ENCODE measurements at places on chromosomes 3 and 15.

DNA sequence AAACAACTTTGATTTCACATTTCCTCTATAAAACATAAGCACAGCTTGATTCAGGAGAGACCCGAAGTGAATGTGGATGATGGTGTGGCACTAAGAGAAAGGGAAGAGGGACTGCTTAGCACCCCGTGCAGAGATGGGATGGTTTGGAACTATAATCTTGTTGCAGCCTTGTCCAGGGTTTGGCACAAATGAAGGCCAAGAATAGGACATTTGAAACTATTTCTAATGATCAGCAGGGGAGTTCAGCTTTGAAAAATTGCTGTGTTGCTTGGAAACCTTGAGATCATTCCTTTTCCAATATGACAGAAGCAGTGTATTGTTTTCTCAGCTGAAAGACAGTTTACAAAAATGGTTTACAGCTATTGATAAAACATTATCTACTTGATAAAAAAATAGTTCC, 49.7 kb downstream of the ASB7 start:
- H3K27me3 ChIP-seq, result no peaks in the 10 kb centered on the region
- H3K36me3 ChIP-seq, result peaks cover 6% of the 10 kb centered on the region
- H3K4me1 ChIP-seq, result no peaks in the 10 kb centered on the region
- H3K4me3 ChIP-seq, result no peak overlapping the region

DNA sequence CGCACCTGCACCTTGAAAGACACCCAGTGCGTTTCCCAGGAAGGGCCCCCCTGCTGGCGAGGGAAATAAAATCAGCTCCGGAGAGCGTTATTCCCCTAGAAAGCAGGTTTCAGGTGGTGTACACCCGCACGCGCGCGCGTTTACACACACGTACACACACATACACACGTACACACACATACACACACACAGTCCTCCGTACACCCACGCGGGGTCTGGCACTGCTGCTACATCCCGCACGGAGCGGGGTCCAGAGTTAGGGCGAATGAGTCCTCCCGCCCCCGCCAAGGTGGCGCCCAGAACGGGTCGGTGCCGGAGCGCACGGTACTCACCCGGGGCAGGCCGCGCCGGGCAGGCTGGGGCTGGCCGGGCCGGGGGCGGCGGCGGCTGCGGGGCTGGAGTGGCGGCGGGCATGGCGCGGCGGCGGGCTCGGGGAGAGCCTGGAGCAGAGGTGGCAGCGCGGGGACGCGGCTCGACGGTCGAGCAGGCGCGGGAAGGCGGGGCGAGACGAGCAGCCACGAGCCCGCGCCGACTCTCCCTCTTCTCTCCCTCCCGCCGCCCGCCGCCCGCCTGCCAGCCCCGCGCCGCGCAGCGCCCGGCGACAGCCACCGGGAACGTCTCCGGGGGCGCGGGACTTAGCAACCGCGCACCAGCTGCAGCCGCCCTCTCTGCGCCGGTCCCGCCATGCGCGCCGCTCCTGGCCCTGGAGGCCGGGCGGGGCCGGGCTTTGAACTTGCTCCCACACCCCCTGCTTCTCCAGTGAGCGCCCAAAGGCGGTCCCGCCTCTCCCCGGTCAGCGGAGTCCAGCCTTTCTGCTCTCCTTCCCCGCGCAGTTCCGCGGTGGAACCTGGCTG, at the start of gene DCLK3:
Gene DCLK3, minus strand, starts transcription at position 704 of the 854 bp plus-strand sequence. Its CDS starts 290 bp downstream, at position 414.
- H3K36me3 ChIP-seq, result no peaks in the 10 kb centered on the region
- H3K4me1 ChIP-seq, result peaks cover 2% of the 10 kb centered on the region
- H3K4me3 ChIP-seq, result peak within 1 kb of the TSS; percentile 57
- peaks cover 68% of the 10 kb centered on the region for H3K27me3 ChIP-seq
- no peak for DNase-seq

DNA sequence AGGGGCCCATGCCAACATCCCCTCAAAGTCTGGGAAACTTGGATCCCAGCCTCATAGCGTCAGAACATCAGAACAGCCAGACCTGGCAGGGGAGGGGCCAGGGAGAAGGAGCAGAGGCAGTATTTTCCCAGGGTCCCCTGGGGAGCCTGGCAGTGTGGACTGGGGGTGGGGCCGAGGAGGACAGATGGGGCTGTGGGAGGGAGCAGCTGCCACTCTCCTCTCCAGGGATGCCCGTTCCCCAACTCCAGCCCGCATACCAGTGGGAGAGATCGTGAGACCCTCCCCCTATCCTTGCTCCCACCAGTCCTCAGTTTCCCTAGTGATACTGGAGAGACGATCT, 6.5 kb upstream of the DNAJB8 start:
- no peak overlapping the region for H3K27ac ChIP-seq
- H3K36me3 ChIP-seq, result no peaks in the 10 kb centered on the region
- peaks cover 7% of the 10 kb centered on the region for H3K27me3 ChIP-seq
- DNase-seq, result no peak
- H3K4me1 ChIP-seq, result no peaks in the 10 kb centered on the region

GRCh38 chr15:73930790-73931281, 4.6 kb downstream of the LOXL1 start:
- no peak overlapping the region for H3K4me3 ChIP-seq
- H3K4me1 ChIP-seq, result peaks cover 11% of the 10 kb centered on the region
- H3K27me3 ChIP-seq, result peaks cover 8% of the 10 kb centered on the region
- H3K36me3 ChIP-seq, result peaks cover under 1% of the 10 kb centered on the region

GRCh38 chr3:141368062-141368924, at the start of gene ZBTB38:
Gene ZBTB38, plus strand, starts transcription at chr3:141368504. Its CDS starts 73,885 bp downstream, at chr3:141442389.
- H3K4me1 ChIP-seq, result peaks cover 9% of the 10 kb centered on the region
- DNase-seq, result no peak
- H3K36me3 ChIP-seq, result no peaks in the 10 kb centered on the region
- H3K27me3 ChIP-seq, result no peaks in the 10 kb centered on the region
- H3K4me3 ChIP-seq, result no peak within 1 kb of the TSS

GRCh38 chr3:45499529-45499928, 95.0 kb upstream of the LIMD1 start:
- no peaks in the 10 kb centered on the region for H3K27me3 ChIP-seq
- no peak for DNase-seq
- H3K4me3 ChIP-seq, result no peak overlapping the region
- no peak overlapping the region for H3K27ac ChIP-seq

DNA sequence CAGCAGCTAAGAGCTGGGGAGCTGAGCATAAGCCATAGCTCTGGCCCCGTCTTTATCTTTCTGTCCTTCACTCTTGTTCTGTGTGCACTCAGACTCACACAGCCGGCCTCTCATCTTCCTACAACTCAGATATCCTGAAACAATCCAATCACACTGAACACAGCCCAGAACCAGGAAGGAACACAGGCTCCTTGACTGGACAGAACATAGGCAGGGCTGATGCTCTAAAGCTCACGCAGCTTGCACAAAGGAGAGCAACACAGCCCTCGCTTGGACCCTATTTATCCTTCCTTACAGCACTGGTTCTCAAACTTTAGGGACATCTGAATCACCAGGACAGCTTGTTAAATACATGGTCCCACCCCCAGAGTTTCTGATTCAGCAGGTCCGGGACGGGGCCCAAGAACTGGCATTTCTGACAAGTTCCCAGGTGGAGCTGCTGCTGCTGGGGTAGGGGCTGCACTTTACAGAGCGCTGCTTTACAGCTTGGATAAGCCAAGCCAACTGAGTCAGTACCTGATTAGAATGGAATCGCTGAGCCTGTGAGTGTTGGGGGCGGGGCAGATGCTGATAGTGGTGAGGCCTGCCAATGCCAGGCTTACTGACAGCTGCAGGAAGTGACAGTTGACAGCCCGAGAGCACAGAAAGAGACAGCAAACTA, 65.1 kb downstream of the MRPL46 start:
- H3K4me1 ChIP-seq, result peaks cover 6% of the 10 kb centered on the region
- peak; percentile 10 for DNase-seq
- no peak overlapping the region for H3K4me3 ChIP-seq

DNA sequence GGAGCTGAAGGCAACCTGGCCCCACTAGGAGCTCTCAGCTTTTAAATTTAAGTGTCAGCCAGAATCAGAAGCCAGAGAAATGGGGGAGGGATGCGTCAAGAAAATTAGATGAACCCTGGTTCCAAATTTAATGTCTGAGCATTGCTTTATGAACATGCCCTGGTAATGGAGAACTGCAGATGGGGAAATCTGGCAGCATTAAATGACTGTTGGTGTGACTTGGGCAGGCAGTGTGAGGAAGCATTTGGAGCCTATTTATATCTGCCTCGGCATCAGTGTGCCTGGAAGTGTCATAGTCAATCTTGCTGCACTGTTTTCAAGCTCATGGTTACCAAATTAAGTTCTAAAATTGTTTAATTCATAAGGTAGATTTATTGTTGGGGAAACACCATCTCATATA, 29.0 kb downstream of the NME9 start:
- DNase-seq, result no peak
- H3K27me3 ChIP-seq, result no peaks in the 10 kb centered on the region
- peaks cover 2% of the 10 kb centered on the region for H3K4me1 ChIP-seq
- no peak overlapping the region for H3K27ac ChIP-seq

DNA sequence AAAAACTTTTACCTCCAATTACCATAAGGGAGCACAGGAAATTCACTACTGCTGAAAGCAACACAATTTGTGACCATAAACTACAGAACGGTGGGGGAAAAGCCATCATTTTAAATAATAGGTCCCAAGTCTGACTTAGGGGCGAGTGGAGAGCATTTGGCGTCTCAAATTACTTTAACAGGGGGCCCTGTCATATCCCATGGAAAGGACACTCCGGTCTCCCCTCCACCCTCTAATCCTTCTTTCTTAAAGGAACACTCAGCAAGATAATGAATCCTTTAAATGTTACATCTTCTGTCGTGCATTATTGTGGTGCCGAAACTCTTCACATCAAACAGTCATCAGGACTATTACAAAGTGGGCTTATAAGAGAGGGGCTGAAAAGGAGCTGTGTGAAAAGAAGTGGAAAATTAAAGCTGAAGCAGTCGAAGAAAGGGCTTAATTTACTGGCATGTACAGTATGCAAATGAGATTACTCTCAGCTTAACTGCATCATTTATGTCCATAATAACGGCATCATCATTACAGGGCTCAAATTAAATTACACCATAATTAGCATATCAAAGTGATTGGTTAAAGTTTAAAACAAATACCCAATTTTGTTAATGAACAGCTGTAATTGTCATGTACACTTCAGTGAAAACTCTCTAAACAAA, 342.2 kb downstream of the FOXP1 start:
- no peak for DNase-seq
- peaks cover 9% of the 10 kb centered on the region for H3K4me1 ChIP-seq
- H3K27ac ChIP-seq, result no peak overlapping the region
- no peaks in the 10 kb centered on the region for H3K27me3 ChIP-seq

GRCh38 chr3:88188436-88188835, 38.7 kb downstream of the C3orf38 start:
- no peak overlapping the region for H3K27ac ChIP-seq
- H3K27me3 ChIP-seq, result peaks cover 3% of the 10 kb centered on the region
- DNase-seq, result no peak
- H3K4me1 ChIP-seq, result peaks cover 5% of the 10 kb centered on the region
- no peaks in the 10 kb centered on the region for H3K36me3 ChIP-seq

DNA sequence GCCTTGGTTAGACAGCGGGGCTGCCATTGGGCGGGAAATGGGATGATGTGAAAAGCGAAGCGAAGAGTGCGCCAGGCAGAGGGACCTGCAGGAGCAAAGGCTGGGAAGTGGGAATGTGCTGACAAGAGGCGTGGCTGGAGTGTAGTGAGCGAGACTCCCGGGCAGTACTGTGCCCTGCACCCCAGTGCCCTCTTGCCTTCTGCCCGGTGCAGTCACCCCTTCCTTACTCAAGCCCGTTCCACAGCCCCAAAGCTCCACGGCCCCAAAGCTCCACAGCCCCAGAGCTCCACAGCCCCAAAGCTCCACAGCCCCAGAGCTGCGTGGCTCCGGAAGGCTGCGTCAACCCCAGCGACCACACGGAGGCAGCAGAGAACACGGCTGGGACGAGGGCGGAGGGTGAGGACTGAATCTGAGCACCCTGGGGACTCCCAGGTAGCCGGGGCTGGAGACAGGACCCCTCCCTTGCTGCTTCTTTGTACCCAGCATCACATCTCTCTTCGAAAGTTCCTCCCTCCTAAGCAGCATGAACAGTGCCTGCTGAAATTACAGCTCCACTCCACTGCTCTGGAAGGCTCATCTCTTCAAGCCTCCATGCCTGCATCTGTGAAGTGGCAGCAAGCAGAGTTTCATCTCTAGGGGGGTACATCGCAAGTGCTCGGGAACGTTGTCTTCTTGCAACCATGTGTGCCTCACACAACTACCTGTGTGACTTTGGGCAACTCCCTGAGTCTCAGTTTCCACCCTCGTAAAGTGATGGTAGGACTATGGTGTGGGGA, 108.9 kb downstream of the FBLN2 start:
- H3K4me1 ChIP-seq, result peaks cover 3% of the 10 kb centered on the region
- H3K4me3 ChIP-seq, result no peak overlapping the region
- DNase-seq, result peak; percentile 28

DNA sequence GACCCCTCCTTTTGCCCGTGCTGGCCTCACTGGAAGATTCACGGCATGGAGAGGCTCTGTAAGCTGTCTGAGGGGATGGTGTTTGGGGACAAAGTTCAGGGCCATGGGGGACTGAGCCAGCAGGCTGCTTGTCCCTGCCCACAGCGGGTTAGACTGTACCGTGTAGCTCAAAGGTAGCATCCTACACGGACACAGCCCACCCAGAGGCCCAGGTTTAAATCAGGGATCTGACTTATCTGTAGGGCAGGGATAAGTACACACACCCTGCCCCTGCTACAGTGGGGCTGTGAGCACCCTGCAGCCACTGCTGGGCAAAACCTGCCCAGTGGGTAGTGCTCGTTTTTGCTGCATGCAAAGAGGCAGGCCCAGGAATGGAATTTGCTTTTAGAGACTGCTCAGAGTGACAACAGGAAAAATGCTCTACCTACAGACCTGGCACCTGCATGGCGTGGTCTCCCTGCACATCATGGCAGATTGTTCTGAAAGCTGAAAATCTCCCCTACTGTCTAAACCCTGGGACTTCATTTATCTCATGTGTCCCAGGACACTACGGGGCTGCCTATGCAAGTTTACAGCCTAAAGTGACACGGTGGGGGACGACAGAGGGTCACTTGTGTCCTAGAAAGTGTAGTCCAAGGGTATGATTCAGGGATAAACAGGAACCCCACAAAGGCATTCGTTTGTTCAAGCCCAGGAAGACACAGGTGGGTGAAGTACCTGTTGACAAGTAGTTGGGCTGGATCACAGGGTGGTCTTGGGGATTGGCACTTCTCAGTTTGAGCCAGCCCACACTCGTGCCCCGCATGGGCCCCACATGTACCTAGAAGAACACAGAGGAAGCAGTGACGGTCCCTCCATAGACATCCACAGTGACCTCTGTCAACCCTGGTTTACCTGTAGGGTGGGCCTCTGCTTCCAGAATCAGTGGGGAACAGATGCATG, 27.7 kb downstream of the CHDH start:
- DNase-seq, result no peak
- peak overlapping the region; percentile 50 for H3K4me3 ChIP-seq
- peaks cover 9% of the 10 kb centered on the region for H3K36me3 ChIP-seq

DNA sequence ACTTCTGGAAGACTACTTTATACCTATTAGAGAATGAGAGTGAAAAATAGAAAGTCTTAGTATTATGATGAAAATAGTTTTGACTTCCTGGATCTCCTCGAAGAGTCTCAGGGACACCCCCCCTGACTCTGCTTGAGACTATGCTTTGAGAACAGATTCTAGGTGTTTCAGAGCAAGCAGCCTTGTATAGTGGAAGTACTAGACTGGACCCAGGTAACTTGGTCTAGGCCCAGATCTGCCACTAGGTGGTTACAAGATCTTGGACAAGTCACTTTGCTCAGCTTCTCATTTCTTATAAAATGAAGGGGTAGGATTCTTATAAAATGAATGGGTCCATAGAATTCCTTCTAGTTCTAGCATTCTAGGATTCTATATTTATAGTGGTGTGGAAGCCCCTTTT, 9.1 kb downstream of the ABHD5 start:
- H3K4me3 ChIP-seq, result no peak overlapping the region
- no peak overlapping the region for H3K27ac ChIP-seq
- no peak for DNase-seq
- peaks cover 8% of the 10 kb centered on the region for H3K36me3 ChIP-seq
- no peaks in the 10 kb centered on the region for H3K27me3 ChIP-seq

- DNase-seq, result no peak
- peaks cover 4% of the 10 kb centered on the region for H3K27me3 ChIP-seq
- no peak overlapping the region for H3K27ac ChIP-seq
- no peak overlapping the region for H3K4me3 ChIP-seq
Observed at GRCh38 chr3:111904376-111905241, 45.5 kb downstream of the PHLDB2 start.
